ENCODE measurements at places on chromosomes 1 and 21. TPM values are rescaled to one million over a fixed set of nuclear protein-coding genes. Genes with fewer than 3 reads are reported as not detected.

- H3K36me3 ChIP-seq: peaks cover 16% of the 10 kb centered on the region
- H3K4me3 ChIP-seq: no peak overlapping the region
- H3K27ac ChIP-seq: no peak overlapping the region
- no peaks in the 10 kb centered on the region for H3K27me3 ChIP-seq
- H3K4me1 ChIP-seq: no peaks in the 10 kb centered on the region
- DNase-seq: no peak
Observed at GRCh38 chr1:20840731-20841130, 53.6 kb upstream of the HP1BP3 start.

DNA sequence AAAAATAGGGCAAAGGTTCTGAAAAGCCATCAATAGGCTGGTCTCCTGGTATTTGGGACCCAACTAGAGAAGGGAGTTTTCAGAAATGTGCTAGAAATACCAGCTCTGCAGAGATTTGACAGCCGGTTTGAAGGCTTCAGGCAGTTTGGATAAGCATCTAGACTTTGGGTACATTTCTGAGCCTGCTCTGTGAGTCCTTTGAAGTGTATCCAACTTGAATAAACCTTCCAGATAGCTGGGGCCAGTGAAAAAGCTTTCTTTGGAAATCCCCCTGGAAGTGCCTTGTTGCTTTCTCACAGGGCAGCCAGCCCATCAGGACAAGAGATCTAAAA lies 6.4 kb upstream of the PEF1 start:
- DNase-seq: no peak
- H3K27me3 ChIP-seq: peaks cover 3% of the 10 kb centered on the region
- peaks cover 7% of the 10 kb centered on the region for H3K36me3 ChIP-seq
- no peak overlapping the region for H3K27ac ChIP-seq
- no peak overlapping the region for H3K4me3 ChIP-seq

DNA sequence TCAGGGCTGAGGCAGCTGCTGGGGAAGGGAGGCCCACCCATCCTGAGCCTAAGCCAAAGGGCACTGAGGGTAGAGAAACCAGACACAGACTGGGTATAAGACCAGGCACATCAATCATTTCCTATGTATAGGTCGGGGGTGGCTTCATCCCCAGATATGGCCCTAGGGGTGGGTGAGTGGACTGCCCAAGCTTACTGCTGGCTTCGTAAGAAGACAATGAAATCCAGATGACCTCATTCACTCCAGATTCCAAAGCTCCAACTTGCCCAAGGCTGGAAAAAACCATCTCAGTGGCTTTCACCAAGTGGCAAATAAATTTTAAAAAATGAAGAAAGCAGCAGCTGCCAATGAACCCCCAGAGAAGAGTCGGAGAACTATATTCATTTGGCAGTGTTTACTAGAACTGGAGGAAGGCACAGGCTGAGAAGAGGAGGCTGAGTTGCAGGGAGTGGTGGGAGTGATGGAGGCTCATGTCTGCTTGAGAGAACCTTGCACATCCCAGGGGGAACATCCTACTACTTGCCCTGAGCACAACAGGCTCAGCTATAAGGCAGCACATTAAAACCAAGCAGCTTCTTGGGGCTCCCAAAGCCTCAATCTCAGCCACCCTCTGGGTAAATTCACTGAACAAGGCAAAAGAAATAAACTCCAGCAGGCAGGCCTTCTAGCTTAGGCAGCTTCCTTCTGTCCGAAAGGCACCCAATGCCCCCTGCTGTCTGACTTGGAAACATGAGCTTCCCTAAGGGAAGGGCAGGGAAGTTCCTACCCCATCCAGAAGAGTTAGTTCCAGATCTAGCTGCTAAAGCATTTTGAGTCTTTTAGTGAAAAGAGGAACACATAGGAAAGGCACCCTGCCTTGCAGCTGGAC lies 14.1 kb downstream of the PEA15 start:
- no peak overlapping the region for H3K27ac ChIP-seq
- H3K36me3 ChIP-seq: peaks cover 10% of the 10 kb centered on the region
- H3K27me3 ChIP-seq: no peaks in the 10 kb centered on the region
- H3K4me3 ChIP-seq: no peak overlapping the region

DNA sequence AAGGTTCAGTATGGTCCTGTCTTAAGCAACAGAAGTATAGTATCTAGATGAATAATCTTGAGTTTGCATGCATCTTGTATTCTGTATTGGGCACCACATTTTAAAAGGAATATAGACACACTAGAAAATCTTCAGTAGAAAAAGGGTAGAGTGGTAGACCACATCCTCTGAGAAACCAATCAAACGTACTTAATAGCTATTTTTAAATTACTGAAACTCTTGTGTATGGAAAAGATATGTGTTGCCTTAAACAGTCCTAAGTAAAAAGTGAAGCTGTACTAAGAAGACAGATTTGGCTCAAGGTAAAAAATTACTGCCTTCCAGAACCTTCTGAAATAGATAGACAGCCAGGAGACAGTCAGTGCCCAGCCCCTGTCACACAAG lies 3.1 kb downstream of the CTXND2 start:
- peaks cover 3% of the 10 kb centered on the region for H3K27me3 ChIP-seq
- peak overlapping the region; percentile 0 for H3K27ac ChIP-seq
- no peak for DNase-seq
- peaks cover 18% of the 10 kb centered on the region for H3K4me1 ChIP-seq
- H3K4me3 ChIP-seq: peak overlapping the region; percentile 50

GRCh38 chr1:162003061-162003829 lies 20.4 kb downstream of the OLFML2B start:
- H3K36me3 ChIP-seq: no peaks in the 10 kb centered on the region
- H3K4me3 ChIP-seq: no peak overlapping the region
- DNase-seq: no peak
- H3K27me3 ChIP-seq: peaks cover 16% of the 10 kb centered on the region
- no peaks in the 10 kb centered on the region for H3K4me1 ChIP-seq

DNA sequence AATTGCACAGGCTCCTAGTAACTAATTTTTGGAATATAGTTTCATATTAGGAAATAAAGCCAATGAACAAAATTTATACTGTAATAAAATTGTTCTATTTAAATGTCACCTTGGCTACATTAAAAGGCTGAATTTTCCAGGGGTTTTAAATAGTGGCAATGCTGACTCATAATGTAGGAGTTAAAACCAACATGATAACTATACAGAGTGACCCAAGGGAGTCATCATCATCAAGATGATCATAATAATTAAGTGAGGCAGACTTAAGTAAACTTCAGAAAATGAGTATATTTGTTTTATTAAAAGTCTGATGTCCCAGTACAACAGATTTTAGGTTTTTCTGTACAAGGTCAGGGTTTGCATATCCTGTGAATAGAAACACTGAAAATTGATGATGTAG lies 183.4 kb downstream of the PLPPR4 start:
- H3K4me3 ChIP-seq: no peak overlapping the region
- H3K27ac ChIP-seq: no peak overlapping the region
- no peak for DNase-seq
- no peaks in the 10 kb centered on the region for H3K4me1 ChIP-seq
- H3K36me3 ChIP-seq: no peaks in the 10 kb centered on the region

- no peak for DNase-seq
- peak overlapping the region; percentile 88 for H3K27ac ChIP-seq
- peaks cover 80% of the 10 kb centered on the region for H3K4me1 ChIP-seq
- no peaks in the 10 kb centered on the region for H3K36me3 ChIP-seq
Observed at GRCh38 chr1:41804176-41804575, 114.5 kb downstream of the HIVEP3 start.

GRCh38 chr1:247487057-247487456 lies 29.2 kb upstream of the OR2B11 start:
- no peaks in the 10 kb centered on the region for H3K36me3 ChIP-seq
- no peaks in the 10 kb centered on the region for H3K4me1 ChIP-seq
- DNase-seq: peak; percentile 65
- H3K4me3 ChIP-seq: no peak overlapping the region
- H3K27ac ChIP-seq: no peak overlapping the region

DNA sequence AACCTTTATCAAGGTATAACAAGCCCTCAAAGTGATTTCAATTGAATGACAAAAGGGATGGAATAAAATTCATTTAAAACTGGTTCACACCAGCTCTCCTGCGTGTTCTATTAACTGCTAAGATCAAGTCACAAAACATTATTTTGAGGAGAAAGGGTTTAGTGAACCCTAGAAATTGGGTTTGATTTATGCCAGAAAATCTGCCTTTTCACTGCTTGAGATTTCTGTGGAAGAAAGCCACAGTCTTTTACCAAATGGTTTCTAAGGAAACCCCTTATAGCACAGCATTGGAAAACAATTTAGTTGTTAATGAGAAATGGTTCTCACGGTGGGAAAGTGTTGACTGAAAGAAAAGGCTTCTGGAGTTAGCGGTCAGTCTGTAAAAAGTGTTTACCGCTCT lies 43.6 kb upstream of the DPH5 start:
- H3K36me3 ChIP-seq: no peaks in the 10 kb centered on the region
- no peak for DNase-seq
- H3K27me3 ChIP-seq: no peaks in the 10 kb centered on the region
- H3K27ac ChIP-seq: no peak overlapping the region
- H3K4me1 ChIP-seq: peaks cover 8% of the 10 kb centered on the region

- H3K36me3 ChIP-seq: no peaks in the 10 kb centered on the region
- H3K4me3 ChIP-seq: no peak overlapping the region
- peaks cover 6% of the 10 kb centered on the region for H3K4me1 ChIP-seq
- H3K27me3 ChIP-seq: no peaks in the 10 kb centered on the region
Observed at GRCh38 chr21:14115646-14116045, 95.1 kb downstream of the LIPI start.

DNA sequence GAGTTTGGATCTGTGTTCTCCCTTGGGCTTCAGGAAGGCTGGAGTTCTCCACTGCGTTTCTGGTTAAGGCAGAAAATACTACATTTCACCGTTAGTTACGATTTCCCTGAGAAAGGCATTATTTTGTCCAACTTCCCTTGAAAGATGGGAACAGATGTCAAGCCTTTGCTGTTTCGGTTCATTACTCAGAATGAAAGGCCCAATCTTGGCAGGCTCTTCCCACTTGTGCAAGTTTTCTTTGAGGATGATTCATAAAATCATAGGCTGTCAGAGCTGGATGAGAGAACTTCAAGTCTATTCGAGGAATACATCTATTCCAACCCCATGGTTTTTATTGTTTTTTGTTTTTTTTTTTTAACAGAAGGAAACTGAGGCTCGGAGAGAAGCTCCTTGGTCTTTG lies 205.2 kb downstream of the GRIK3 start:
- H3K36me3 ChIP-seq: no peaks in the 10 kb centered on the region
- H3K27me3 ChIP-seq: peaks cover 15% of the 10 kb centered on the region
- no peak overlapping the region for H3K27ac ChIP-seq
- peaks cover 1% of the 10 kb centered on the region for H3K4me1 ChIP-seq

DNA sequence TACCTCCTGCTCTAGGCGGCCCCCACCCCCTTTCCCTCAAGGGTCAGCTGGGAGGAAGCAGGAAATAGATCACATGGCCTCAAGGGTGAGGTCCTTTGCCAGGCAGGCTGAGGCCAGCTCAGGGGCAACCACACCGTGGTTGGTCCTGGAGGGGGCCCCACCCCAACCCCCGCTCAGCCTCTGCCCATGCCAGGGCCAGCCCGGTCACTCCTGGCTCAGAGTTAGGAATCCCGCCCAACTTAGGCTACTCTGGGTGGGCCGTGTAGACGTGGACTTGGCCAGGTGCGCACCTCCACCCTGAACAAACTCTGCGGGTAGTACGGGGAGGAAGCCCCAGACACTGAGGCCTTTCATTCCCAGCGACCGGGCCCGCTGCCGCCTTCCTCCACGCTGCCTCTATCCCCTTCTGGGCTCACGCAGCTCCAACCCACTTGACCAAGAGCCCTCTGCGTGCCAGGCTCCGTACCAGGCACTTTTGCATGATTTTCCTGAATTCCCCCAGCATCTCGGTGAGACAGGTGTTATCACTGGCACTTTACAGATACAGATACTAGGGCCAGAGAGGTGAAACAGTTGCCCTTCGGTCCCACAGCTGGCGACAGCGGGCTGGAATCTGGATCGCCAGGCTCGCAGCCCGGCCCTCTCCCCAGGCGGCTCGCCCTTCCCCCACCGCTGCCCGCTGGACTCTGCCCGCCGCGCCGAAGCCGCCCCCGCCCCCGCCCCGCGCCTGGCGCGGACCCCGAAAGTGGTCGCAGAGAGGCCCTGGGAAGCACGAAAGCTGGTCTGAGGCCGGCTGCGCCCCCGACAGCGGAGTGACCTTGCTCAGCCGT lies 769 bp downstream of the GALE start:
- H3K27ac ChIP-seq: peak overlapping the region; percentile 85
- H3K36me3 ChIP-seq: no peaks in the 10 kb centered on the region
- peak overlapping the region; percentile 95 for H3K4me3 ChIP-seq

DNA sequence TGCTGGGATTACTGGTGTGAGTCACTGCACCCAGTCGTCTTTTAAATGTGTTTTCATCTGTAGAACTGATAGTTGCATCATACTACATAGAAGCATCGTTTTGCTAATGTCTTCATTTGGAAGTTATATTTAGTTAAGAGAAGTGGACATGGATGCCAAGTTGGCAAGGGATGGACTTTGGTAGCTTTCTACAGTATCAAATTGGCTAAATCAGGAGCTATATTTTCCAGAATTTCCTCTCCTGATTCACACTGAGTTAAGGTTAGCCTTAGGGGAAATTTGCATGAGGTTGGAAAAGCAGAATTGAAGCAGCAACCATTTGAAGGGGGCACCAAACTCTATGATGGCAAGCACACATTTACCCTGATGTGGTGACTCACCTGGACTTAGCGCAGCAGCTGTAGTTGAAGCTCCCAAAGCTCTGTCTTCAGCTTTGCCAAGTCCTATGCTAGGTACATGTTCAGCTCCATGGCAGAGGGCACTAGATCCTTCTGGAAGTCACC lies 43.9 kb downstream of the DUSP10 start:
- no peaks in the 10 kb centered on the region for H3K27me3 ChIP-seq
- peaks cover 25% of the 10 kb centered on the region for H3K4me1 ChIP-seq
- DNase-seq: no peak

MNDA gene
- not detected for total RNA-seq

DNA sequence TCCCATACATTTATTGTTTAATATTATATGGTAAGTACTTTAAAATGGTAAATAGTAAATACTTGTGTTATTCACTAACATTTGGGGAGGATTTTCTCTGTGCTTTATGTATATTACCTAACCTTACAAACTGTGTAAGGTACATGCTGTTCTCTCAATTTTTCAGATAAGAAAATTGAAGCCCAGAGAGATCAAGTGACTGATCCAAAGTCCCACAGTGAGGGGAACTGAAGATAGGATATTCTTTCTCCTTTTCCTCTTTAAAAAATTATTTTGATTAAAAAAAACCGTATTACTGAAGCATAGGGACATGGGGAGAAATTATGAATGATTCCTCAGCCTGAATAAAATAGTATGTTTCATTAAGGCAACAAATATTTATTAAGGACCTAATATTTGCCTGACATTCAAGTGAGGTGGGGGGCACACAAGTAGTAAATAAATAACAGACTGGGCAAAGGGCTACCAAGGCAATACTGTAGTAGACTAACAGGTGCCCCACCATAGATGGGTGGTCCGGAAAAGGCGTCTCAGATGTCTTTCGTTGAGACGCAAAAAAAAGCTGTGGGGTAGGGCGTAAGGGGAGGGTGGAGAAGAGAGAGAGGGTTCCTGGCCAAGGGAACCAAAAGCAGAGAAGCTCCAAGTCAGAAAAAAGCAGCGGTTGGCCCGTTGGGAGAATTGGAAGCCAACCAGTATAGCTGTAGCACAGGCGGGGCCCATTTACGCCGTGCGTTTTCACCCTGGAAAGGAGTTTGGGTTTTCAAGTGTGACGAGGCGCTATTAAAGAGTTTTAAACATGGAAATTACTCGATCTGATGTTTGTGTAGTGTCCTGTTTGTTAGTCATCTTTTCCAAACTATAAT lies 944 bp upstream of the AGO3 start:
- H3K36me3 ChIP-seq: no peaks in the 10 kb centered on the region
- H3K4me1 ChIP-seq: peaks cover 35% of the 10 kb centered on the region
- DNase-seq: peak; percentile 61
- no peaks in the 10 kb centered on the region for H3K27me3 ChIP-seq
- H3K4me3 ChIP-seq: peak overlapping the region; percentile 90
- H3K27ac ChIP-seq: peak overlapping the region; percentile 95

- H3K4me3 ChIP-seq: no peak overlapping the region
- no peaks in the 10 kb centered on the region for H3K4me1 ChIP-seq
- no peak for DNase-seq
- H3K27me3 ChIP-seq: no peaks in the 10 kb centered on the region
Observed at GRCh38 chr1:99292886-99293285, 28.6 kb downstream of the PLPPR4 start.
